ENCODE measurements at places on chromosomes 3 and 15.

GRCh38 chr3:53051929-53052328 is 6.1 kb upstream of the SFMBT1 start:
- H3K4me3 ChIP-seq, result no peak overlapping the region
- DNase-seq, result no peak
- no peak overlapping the region for H3K27ac ChIP-seq
- H3K27me3 ChIP-seq, result no peaks in the 10 kb centered on the region

- no peak overlapping the region for H3K27ac ChIP-seq
- peaks cover 36% of the 10 kb centered on the region for H3K27me3 ChIP-seq
- DNase-seq, result no peak
- H3K4me1 ChIP-seq, result no peaks in the 10 kb centered on the region
- no peak overlapping the region for H3K4me3 ChIP-seq
Observed at GRCh38 chr15:73709241-73709640, 25.1 kb downstream of the CD276 start.

DNA sequence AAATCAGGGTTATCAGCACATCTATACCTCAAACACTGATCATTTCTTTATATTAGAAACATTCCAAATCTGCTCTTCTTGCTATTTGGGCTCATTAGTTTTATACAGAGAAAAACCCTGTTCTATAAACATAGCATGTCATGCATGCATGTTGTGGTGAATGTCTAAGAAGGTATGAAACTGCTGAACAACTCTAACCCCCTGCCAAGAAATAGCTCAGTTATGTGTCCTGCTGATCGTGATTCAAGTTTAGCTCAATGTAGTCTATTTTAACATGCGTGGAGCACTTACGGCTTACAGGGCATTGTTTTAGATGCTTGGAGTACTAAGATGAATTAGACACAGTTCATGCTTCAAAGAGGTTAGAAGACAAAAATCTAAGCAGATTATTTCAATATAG is 35.8 kb downstream of the MYH15 start:
- no peaks in the 10 kb centered on the region for H3K36me3 ChIP-seq
- no peak for DNase-seq
- H3K4me1 ChIP-seq, result no peaks in the 10 kb centered on the region
- no peaks in the 10 kb centered on the region for H3K27me3 ChIP-seq
- H3K27ac ChIP-seq, result no peak overlapping the region

DNA sequence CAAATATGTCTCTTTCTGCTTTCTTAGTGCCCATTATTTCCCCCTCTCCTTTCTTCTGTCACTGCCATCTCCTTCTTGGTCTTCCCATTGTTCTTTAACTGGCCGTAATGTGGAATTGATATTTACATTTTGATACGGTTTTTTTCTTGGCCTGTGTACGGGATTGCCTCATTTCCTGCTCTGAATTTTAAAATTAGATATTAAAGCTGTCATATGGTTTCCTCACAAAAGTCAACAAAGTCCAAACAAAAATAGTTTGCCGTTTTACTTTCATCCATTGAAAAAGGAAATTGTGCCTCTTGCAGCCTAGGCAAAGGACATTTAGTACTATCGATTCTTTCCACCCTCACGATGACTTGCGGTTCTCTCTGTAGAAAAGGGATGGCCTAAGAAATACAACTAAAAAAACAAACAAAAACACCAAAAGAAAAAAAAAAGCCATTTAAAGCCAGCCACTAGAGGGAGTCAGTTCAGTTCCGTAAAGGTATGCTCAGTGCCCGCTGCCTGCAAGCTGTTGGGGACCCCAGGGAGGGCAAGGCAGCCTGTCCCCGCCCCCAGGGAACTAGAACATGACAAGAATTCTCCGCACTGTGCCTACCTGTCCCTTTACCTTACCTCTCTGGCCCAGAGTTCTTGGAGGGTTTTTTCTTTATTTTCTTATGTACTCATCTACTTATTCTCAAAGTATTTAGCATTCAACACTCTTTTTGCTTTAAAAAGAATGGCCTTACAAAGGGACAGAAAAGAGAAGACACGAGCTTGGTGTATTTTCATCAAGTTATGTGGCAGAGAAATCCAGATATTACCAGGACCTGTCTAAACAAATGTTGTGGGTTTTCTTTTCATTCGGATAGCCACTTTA is 30.0 kb upstream of the NR2E3 start:
- no peak overlapping the region for H3K4me3 ChIP-seq
- H3K4me1 ChIP-seq, result peaks cover 2% of the 10 kb centered on the region
- H3K36me3 ChIP-seq, result no peaks in the 10 kb centered on the region
- DNase-seq, result no peak
- H3K27me3 ChIP-seq, result peaks cover 36% of the 10 kb centered on the region

DNA sequence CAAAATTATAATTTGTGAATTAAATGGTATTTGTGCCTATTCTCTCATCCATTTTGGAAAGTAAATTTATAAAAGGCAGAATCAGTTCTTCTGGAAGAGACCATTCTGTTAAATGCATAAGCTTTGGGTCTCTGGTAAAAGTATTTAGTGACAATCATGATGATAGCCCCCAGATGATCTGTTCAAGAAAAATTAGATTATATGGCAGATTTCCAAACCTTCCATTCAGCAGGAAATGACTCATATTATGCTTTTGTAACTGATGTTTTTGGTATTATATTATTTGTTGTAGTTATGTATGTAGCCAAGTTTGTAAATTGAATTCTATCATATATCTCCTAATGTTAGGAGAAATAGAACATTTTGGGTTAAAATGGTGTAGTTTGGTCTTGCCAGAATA is 340.8 kb upstream of the DPH6 start:
- H3K4me3 ChIP-seq, result no peak overlapping the region
- no peak overlapping the region for H3K27ac ChIP-seq
- DNase-seq, result no peak
- no peaks in the 10 kb centered on the region for H3K36me3 ChIP-seq
- H3K27me3 ChIP-seq, result no peaks in the 10 kb centered on the region

- DNase-seq, result no peak
- no peaks in the 10 kb centered on the region for H3K27me3 ChIP-seq
- H3K4me3 ChIP-seq, result no peak overlapping the region
- H3K27ac ChIP-seq, result no peak overlapping the region
Observed at GRCh38 chr15:50857763-50858162, 50.7 kb upstream of the AP4E1 start.

GRCh38 chr3:14258906-14259904 is 80.6 kb downstream of the LSM3 start:
- H3K27ac ChIP-seq, result no peak overlapping the region
- no peaks in the 10 kb centered on the region for H3K36me3 ChIP-seq
- no peaks in the 10 kb centered on the region for H3K4me1 ChIP-seq
- no peak overlapping the region for H3K4me3 ChIP-seq

GRCh38 chr3:162142511-162142910 is 645.9 kb downstream of the OTOL1 start:
- no peak for DNase-seq
- H3K4me1 ChIP-seq, result no peaks in the 10 kb centered on the region
- H3K36me3 ChIP-seq, result no peaks in the 10 kb centered on the region
- H3K27me3 ChIP-seq, result no peaks in the 10 kb centered on the region
- no peak overlapping the region for H3K27ac ChIP-seq

- no peaks in the 10 kb centered on the region for H3K36me3 ChIP-seq
- H3K4me1 ChIP-seq, result no peaks in the 10 kb centered on the region
- H3K4me3 ChIP-seq, result no peak overlapping the region
- no peak overlapping the region for H3K27ac ChIP-seq
- no peak for DNase-seq
Observed at GRCh38 chr3:162170581-162170980, 674.0 kb downstream of the OTOL1 start.

- no peaks in the 10 kb centered on the region for H3K36me3 ChIP-seq
- no peaks in the 10 kb centered on the region for H3K4me1 ChIP-seq
- H3K27me3 ChIP-seq, result peaks cover 34% of the 10 kb centered on the region
- no peak overlapping the region for H3K27ac ChIP-seq
- H3K4me3 ChIP-seq, result no peak overlapping the region
Observed at GRCh38 chr15:96274087-96274440, 56.4 kb upstream of the NR2F2 start.

- peaks cover 2% of the 10 kb centered on the region for H3K27me3 ChIP-seq
- H3K4me3 ChIP-seq, result no peak overlapping the region
- no peak overlapping the region for H3K27ac ChIP-seq
- H3K4me1 ChIP-seq, result no peaks in the 10 kb centered on the region
- no peaks in the 10 kb centered on the region for H3K36me3 ChIP-seq
Observed at GRCh38 chr15:53580366-53580765, 179.1 kb downstream of the WDR72 start.

DNA sequence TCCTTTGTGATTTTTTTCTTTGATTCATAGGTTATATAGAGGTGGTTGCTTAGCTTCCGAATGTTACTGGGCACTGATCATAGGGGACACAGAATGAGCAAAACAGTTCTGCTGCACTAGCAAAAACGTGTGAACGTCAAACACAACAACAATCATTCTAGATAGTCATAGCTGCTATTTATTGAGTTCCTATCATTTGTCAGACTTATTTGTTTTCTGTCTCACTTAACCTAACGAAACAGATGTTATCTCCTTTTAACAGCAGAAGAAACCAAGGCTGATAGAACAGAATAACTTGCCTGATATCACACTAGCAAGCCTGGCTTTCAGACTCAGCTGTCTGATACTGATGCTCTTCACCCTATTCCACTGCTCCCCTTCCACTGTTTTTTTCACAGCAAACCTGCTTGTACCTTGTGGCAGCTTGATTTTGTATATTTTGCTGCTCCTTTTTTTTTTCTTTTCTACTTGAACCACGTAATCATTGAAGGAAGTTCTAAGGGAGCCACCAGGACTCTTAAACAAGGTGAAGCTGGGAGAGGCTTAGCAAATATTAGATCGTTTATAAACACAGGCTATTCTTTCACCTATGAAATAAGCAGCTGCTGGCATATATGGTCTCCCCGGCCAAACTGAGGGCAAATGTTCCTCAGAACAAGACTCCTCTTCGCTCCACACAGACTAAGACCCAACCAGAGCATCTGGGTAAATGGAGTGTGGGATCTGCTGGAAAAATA is 78.8 kb downstream of the MCF2L2 start:
- DNase-seq, result no peak
- H3K4me3 ChIP-seq, result peak overlapping the region; percentile 38
- peaks cover 3% of the 10 kb centered on the region for H3K27me3 ChIP-seq

- peaks cover 8% of the 10 kb centered on the region for H3K27me3 ChIP-seq
- no peak overlapping the region for H3K27ac ChIP-seq
- H3K4me1 ChIP-seq, result no peaks in the 10 kb centered on the region
- H3K36me3 ChIP-seq, result peaks cover 4% of the 10 kb centered on the region
Observed at GRCh38 chr3:46713898-46714552, 3.6 kb downstream of the PRSS50 start.

- no peak for DNase-seq
- H3K4me1 ChIP-seq, result peaks cover 16% of the 10 kb centered on the region
- no peaks in the 10 kb centered on the region for H3K27me3 ChIP-seq
Observed at GRCh38 chr15:22811640-22812039, 25.2 kb downstream of the NIPA1 start.

DNA sequence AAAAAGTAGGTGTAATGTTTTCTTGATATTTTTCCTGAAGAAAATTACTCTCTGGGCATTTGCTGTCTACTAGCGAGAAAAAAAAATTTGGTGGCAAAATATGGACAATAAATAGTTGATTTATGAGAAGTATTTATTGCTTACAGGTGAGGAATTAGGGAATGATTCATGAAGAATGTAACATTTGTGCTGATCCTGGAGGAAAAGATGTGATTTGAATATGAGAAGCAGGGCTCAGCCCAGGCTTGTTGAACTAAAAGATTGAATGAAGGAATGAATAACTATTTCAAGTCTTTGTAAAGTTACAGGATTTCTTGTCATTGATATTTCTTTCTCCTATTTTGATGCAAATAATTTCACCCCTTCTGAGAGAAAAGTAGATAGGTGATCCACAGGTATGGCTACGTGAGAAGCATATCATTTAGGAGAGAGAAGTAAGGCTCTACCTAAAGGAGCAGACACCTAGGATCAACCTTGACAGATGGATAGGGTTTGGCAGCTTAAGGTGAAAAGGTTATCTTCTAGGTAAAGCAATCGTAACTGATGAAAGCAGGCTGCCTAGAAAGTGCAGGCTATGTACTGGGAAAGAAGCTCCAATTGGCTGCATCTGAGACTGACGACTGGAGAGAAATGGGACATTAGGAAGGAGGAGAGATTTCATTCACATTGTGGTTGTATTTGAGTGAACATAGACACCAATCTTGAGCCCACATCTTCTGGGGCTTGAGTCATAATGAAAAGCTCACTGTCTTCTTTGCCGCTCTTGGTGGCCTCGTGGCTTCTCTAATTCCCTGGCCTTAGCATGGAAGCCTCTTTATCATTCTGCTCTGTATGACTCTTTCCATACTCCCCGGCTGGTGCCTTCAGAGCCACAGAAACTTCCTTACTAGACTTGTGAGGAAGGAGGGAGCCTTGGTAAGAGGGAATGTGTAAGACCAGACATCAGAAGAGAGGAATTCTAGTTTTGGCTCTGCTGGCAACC is 106.5 kb downstream of the P3H2 start:
- no peaks in the 10 kb centered on the region for H3K4me1 ChIP-seq
- H3K4me3 ChIP-seq, result no peak overlapping the region
- peaks cover 9% of the 10 kb centered on the region for H3K27me3 ChIP-seq
- H3K27ac ChIP-seq, result no peak overlapping the region
- DNase-seq, result no peak
- H3K36me3 ChIP-seq, result no peaks in the 10 kb centered on the region

DNA sequence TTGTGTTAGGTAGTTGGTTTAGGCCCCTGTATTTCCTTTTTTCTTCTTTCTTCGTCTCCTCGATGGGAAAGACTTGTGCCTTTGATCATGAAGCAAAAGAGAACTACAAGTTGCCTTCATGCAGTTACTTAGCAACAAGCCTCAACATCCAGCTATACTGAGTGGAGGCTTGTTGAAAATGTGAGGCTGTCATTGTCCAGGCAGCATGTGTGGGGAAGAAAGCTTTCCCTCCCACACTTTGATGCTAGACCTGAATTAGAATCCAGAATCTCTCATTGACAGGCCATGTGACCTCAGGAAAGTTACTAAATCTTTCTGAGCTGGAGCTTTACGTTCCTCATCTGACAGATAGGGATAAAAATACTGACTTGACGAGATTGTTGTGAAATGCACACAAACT is 23.7 kb downstream of the IFT122 start:
- H3K27ac ChIP-seq, result no peak overlapping the region
- no peak overlapping the region for H3K4me3 ChIP-seq
- no peaks in the 10 kb centered on the region for H3K4me1 ChIP-seq
- no peaks in the 10 kb centered on the region for H3K27me3 ChIP-seq
- H3K36me3 ChIP-seq, result no peaks in the 10 kb centered on the region

GRCh38 chr3:160369784-160370183 is 29.2 kb downstream of the IFT80 start:
- DNase-seq, result no peak
- no peaks in the 10 kb centered on the region for H3K27me3 ChIP-seq
- peaks cover 38% of the 10 kb centered on the region for H3K36me3 ChIP-seq
- peak overlapping the region; percentile 55 for H3K4me3 ChIP-seq
- H3K4me1 ChIP-seq, result peaks cover 22% of the 10 kb centered on the region

- H3K27me3 ChIP-seq, result no peaks in the 10 kb centered on the region
- DNase-seq, result no peak
- H3K4me1 ChIP-seq, result peaks cover 24% of the 10 kb centered on the region
- no peak overlapping the region for H3K4me3 ChIP-seq
- H3K27ac ChIP-seq, result no peak overlapping the region
- H3K36me3 ChIP-seq, result no peaks in the 10 kb centered on the region
Observed at GRCh38 chr15:63448266-63448665, 56.1 kb upstream of the USP3 start.

Data from naive thymus-derived CD8-positive, alpha-beta T cell (primary cell).